ENCODE measurements at places on chromosomes 2 and 18.

GRCh38 chr18:48706731-48707130 lies 167.9 kb downstream of the CTIF start:
- DNase-seq = no peak

DNA sequence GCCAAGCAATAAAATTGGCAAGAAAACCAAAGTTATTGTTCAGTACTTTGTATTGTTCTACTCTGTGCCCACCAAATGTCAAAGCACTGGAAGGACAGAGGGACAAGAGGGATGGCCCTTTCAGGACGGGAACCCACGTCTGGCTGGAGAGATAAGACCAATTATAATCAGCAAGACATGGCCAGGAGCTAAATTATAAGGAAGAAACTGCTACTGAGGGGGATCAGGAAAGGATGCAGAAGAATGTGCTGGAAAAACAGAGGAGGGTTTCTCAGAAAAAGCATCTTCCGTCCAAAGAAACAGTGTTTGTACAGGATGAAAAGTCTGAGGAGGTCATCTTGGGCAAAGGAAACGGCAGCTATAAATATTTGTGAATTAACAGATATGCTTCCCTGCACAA lies 46.4 kb upstream of the NARS1 start:
- no peak for DNase-seq

- DNase-seq = no peak
These were observed 42.2 kb downstream of the FRZB start for GRCh38 chr2:182824056-182824766.

GRCh38 chr2:161077367-161078210 lies 82.6 kb upstream of the TANK start:
- DNase-seq = peak; percentile 11

GRCh38 chr18:42882122-42882521 lies 233.4 kb downstream of the RIT2 start:
- no peak for DNase-seq
